Coronary artery (tissue), 2 donors: ENCODE measurements at places on chromosomes 6 and 20.
A peak's percentile ranks its signal among the peaks of the same experiment; 100 is the strongest.

- DNase-seq: no peak
These were observed 14.4 kb downstream of the MKKS start for GRCh38 chr20:10419550-10420133.

GRCh38 chr6:39196673-39197091 lies 32.6 kb downstream of the KCNK5 start:
- DNase-seq: no peak

DNA sequence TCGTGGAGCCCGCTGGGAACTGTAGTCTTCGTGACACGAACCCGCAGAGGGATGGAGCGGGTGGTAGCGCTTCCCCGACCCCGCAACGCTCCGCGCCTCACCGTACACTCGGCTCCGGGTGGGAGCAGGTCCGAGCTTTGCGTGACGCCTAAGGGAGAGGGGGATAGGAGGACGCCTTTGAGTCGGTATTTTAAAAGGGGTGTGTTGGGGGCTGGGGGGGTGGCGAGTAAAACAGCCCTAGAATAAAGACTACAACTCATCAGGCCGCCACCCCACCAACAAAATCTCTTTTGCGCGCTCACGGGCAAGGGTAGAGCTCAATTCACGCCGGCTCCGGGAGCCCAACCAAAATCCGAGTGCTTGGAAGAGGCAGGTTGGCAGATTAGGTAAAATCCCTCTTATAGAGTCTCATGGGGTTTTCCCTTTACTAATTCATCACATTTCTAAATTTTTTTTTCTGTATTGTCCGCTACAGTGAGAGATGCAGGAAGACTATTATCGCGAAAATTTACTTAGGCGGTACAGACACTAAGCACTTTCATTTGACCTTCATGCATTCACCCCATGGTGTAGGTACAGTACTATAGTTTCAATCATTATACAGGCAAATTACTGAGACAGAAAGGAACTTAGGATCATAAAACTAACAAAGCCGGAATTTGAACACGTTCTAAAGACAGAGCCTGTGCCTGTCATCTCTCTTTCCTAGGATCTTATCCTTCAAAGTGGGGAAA lies 706 bp upstream of the SNX14 start:
- no peak for DNase-seq

GRCh38 chr6:43778976-43779851 lies 9.2 kb downstream of the VEGFA start:
- no peak for DNase-seq

DNA sequence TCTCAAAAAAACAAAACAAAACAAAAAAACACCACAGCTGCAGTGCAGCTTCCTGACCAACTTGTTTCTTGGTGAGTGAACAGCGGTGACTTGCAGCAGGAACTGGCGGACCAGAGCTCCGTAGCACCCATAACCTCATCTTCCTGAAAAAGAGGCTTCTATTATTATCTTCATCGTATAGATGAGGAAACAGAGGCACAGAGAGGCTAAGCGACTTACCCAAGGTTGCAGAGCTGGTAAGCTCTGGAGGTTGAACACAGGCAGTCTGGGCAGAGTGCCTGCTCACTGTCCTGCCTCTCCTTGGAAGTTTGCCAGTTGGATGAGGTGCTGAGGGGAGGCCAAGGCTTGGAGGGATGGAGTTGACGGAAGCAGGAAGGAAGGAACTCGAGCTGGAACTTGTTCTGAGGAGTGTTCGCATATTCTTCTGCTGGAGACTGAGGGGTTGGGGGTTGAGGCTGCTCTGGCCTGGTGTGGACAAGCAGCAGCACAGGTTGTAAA lies 47.9 kb upstream of the CCDC167 start:
- no peak for DNase-seq

DNA sequence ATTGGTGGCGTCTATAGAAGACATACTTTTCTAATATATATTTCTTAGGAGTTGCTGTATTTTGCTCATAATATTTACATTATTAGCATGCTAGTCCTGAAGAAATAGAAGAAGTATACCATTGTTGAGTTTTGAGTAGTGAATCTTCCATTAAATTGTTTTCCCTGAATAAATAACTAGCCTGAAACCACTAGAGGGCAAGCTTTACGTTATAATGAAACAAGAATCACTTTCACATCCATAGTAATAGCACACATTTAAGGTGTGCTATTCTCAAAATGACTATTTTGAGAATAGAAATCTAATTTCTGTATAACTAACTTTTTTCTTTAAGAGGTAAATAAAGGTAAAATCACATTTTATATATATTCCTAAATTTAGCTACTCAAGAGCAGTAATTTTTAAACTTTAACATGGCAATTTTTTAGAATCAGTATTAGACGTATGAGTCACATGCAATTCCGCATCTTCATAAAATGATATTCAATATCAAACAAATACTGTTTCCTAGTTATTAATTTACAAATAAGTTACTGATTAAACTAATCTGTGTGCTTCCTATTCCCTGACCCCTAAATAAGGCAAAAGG lies 213.2 kb upstream of the MANEA start:
- DNase-seq: no peak

GRCh38 chr20:48703511-48704219 lies 124.1 kb downstream of the PREX1 start:
- DNase-seq: peak; percentile 85
